ENCODE measurements at places on chromosomes 2 and 18.

DNA sequence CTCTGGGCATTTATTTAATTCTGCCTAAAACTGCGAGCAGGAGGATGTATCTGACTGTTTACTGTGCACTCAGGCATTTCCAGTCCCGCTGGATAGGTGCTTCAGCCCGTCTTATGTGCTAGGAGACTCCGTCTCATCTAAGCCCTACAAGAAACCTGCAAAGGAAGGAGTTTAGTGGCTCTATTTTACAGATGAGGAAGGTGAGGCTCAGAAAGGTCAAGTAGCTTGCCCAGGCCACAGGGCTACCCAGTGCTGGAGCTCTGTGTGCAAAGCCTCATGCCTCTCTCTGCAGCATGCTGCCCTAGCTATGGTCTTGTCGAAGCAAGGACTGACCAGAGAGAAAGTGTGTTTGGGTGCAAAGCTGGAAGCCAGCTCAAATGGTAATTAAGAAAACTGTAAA is 73.6 kb upstream of the AFF3 start:
- no peak for DNase-seq

DNA sequence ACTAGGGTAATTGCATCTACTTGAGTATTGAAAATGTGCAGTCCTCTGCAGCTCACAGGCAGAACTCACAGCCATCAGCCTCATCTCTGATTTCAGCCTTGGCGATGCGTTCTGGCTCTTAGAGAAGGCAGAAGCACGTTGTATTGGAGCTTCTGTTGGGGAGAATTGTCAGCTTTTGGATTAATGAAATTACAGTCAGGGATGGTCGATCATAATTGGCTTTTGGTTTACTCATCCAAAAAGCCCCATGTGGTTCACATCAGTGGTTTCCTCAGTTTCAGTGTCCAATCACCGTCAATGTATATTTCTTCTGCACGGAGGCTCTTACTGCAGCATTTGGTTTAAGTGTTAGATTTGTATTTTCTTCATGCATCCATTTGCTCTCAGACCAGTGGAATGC is 218.5 kb upstream of the SOX11 start:
- no peak for DNase-seq

DNA sequence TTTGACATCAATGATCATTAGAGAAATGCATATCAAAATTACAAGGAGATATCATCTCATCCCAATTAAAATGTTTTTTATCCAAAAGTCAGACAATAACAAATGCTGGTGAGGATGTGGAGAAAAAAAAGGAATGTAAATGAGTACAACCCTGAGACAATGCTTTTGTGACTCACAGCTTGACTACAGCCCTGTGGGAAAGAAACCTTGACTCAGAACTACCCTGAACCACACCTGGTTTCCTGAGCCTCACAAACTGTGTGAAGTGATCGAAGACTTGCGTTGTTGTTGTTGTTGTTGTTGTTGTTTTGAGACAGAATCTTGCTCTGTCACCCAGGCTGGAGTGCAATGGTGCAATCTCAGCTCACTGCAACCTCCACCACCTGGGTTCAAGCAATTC is 266.6 kb upstream of the MYT1L start:
- DNase-seq = no peak

- no peak for DNase-seq
Observed at GRCh38 chr2:73333564-73333963, 40.2 kb upstream of the EGR4 start.

- DNase-seq = no peak
Observed at GRCh38 chr2:229344151-229344551, 73.1 kb upstream of the PID1 start.

GRCh38 chr18:60593249-60593648 is 220.7 kb upstream of the MC4R start:
- DNase-seq = no peak

DNA sequence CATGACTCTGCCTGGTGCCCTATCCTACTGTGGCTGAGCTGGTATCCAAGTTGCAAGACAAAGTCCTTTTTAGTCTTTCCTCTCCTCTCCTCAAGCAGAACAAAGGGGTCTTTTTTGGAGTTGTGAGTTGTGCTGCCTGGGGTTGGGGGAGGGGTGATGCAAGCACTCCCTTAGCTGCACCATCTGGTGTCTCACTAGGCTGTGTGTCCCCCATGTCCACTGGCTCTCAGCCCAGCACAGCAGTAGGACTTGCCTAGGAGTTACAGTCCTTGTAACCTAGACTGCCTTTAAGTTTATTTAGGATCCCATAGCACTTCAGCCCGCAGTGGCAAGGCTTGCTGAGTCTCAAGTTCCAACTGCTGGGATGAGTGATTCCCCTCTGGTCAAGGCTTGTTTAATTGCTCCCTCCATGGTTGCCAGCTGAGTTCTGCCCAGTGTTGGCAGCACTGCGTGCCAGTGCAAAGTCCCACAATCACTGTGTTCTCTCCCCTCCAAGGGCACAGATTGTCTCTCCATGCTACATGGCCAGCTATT is 13.2 kb upstream of the ILKAP start:
- no peak for DNase-seq

- DNase-seq = no peak
Observed at GRCh38 chr2:202038471-202039277, 5.0 kb downstream of the FZD7 start.

DNA sequence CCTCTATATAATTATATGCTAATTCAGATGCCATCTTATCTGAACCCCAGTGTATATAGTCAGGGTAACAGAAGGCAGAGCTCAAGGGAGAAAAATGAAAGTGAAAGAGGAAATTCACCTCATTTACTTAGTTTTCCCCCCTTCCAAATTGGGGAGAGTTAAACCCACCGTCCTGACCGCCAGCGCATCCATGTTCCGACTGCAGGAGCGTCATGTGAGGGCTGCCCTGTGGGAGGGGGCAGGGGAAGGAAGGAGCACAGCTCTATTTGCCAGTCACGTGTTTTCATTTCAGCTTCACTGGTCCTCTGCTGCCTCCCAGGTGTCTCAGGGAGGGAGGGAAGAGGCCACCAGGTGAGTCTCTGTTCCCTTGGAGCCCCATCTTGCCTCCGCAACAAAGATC is 13.2 kb downstream of the CNNM4 start:
- DNase-seq = peak; percentile 59

DNA sequence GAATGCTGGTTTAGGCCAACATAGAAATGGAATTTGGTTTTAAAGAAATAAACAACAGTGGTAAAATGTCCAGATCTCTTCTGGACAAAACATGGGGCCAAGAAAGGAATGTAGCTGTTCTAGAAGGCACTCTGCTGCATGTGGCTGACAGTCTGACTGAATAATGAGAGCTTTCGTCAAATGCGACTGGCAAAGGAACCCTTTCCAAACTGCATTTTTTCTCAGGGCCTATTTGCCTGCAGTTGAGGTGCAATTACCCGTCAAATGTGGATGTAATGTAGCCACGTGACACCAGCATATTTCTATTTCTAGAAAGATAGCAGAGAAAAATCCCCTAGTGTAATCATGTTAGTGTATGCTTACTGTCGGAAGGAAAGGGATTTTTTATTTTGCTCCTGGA is 741.2 kb downstream of the NRXN1 start:
- no peak for DNase-seq

DNA sequence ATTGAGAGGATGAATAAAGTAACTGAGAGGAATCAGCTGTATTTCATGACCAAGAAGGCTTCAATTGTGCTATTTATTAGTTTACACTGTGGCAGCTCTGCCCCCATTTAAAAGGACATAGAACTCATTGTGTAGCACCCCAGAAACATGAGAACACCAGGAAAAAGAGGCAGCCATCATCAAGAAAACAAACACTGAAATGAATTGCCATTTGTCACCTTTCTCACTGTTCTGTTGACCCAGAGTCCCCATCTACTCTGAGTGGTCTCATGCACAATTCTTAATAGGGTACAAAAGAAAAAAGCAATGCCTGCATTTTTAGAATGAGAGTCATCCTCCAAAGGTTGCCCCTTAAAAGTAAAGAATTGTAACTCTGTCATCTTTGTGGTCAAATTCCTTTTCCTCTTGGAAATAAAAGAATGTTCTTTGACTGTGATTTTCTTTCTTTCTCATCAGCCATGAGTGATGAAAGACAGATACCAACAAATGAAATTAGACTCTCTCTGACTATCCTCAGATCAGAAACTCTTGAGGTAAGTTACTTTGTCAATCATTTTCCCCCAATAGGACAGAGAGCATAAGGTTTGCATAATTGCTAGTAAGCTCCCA is 1941.9 kb upstream of the PIK3C3 start:
- no peak for DNase-seq

DNA sequence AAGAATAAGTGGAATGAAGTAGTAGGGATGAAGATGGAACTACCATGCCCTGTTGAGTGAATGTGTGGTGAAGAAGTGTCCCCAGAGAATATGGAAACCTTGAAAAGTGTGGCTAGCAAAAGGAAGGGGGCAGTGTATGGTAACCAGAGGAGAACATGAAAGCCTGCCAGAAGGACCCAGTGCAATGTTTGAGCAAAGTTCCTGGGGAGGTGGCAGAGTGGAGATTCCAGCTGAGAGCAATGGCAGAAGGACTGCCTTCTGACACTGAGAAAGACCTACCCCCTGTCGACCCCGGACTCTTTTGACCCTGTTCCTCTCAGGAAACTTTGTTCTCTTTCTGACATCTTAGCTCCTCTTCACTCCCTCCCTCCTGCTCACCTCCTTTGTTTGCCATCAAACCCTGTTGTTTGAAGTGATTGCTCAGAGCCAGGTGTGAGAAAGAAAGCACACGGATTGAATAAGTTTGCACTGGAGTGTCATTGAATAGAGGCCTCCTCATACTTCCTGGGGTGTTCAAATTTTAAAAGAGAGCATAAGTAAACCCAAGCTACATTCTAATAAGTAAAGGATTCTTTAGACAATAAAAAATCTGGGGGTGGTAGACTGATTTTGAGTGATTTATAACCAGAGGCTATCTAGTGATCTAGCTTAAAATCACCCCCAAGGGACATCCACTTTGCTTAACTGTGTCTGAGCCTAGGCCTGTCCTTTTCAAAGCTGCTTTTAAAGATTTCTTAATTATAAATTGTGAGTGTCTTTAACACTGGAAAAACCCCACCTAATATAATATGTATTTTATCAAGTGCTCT is 57.1 kb downstream of the TRIB2 start:
- DNase-seq = no peak

- DNase-seq = no peak
Observed at GRCh38 chr2:139825726-139826125, 1045.5 kb upstream of the NXPH2 start.

DNA sequence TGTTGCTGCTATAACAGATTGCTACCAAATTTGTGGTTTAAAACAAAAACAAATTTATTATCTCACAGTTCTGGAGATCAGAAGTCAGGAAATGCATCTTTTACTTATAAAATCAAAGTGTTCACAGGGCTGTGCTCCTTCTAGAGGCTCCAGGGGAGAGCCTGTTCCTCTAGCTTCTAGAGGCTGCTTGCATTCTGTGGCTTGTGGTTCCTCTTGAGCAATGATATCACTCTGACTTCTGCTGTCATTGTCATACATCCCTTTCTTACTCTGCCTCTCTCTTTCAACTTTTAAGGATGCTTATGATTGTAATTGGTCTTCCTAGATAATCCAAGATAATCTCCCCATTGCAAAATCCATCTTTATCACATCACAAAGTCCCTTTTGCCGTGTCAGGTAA is 6.1 kb upstream of the DCC start:
- no peak for DNase-seq

DNA sequence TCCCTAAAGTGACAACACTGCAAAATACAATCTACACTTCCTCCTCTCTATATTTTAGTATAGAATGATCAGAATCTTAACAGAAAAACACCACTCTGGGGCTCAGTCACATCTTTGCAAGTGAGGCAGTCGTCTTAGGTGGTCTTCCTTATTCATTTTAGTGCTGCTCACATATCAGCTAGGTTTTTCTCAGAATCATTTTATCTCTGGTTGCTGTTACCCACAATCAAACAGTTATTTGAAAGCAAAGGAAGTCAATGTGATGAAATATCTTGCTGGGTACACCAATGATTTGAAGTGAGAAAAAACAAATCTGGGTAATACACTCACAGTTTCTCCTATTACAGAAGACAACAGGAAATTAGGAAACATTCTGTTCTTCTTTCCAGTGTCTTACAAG is 275.2 kb downstream of the DSEL start:
- no peak for DNase-seq

GRCh38 chr2:212158081-212158480 is 380.5 kb downstream of the ERBB4 start:
- DNase-seq = no peak

- peak; percentile 83 for DNase-seq
Observed at GRCh38 chr2:73984922-73985307, 205 bp downstream of the TET3 start.

DNA sequence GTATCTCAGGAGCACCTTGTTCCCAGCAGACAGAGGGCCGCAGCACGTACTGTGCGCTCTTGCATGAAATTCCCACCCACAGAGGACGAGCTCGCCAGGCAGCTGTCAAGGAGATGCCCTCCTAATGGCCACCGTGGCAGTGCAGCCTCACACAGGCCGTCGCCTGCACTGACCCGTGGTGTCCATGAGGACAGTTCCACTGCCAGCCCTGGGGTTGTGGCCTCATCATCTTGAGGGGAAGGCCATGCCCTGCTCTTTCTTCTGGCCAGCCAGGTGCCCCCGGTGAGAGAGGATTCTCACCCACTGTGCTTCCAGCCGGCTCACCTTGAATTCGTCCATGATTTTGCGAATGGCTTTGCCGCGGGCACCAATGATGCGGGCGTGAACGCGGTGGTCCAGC is 42.0 kb downstream of the ANO7 start:
- no peak for DNase-seq

GRCh38 chr18:10872304-10872703 is 277.1 kb downstream of the PIEZO2 start:
- DNase-seq = no peak

DNA sequence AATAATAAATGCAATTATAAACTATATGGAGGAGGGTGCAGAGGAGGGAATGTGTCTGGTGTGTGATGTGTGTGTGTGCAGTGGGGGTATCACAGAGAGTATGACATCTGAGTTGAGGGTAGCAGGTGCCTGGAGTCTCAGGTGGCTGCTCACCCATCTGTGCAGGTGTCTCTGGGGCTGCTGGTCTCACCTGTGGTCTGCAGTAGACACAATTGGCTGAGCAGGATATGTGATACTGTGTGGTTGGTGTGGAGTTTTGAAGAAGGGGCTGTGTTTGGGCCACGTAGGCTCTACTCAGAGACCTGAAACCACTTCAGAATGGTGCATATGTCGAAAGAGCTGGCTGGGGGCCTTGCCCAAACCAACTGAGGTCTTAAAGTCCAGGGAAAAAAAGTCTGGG is 17.0 kb downstream of the FABP1 start:
- no peak for DNase-seq

GRCh38 chr2:12001621-12002020 is 255.2 kb downstream of the LPIN1 start:
- no peak for DNase-seq

DNA sequence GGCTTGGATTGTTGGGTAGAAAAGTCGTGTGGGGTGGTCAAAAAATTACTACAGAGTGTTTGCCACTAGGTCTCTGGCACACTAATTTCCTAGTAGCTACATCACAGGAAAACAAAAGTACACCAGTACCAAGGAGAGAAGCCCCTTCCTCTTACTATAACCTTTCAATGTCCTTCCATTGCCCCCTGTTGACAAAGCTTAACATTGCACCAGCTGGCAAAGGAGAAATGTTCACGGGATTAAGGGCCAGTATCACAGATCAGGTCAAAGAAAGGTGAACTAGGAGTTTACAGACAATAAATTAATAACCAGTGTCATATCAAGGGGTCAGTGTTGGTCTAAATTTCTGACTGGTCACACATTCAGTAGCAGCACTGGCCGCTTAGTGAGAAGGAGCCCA is 1139.6 kb upstream of the FAM98A start:
- DNase-seq = no peak

- DNase-seq = peak; percentile 70
Observed at GRCh38 chr2:109129356-109129920, 433 bp downstream of the SH3RF3 start.

Measured in activated CD8-positive, alpha-beta memory T cell treated with anti-CD3 and anti-CD28 coated beads, Interleukin-2, amount 50 U/mL, for 48 hours (primary cell).